ENCODE measurements at places on chromosomes 2 and 18.

DNA sequence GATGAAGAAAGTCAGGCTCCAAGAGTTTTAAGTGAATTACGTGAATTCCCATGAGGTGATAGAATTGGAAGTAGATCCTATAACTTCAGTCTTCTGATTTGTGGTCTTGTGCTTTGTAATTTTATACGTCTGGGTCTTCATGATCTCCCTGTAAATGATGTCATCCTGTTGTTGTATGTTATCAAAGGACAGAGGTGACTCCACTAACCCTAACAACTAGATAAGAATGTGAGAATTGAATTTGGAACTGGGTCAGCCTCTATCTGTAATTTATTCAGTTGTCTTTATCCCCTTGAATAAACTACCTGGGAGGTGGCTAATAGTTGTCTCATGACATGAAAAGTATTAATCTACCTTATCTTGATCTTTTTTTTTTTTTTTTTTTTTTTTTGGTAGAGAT is 86.4 kb upstream of the B3GNT2 start:
- DNase-seq: no peak

- no peak for DNase-seq
Observed at GRCh38 chr2:195018462-195018861, 638.6 kb upstream of the SLC39A10 start.

DNA sequence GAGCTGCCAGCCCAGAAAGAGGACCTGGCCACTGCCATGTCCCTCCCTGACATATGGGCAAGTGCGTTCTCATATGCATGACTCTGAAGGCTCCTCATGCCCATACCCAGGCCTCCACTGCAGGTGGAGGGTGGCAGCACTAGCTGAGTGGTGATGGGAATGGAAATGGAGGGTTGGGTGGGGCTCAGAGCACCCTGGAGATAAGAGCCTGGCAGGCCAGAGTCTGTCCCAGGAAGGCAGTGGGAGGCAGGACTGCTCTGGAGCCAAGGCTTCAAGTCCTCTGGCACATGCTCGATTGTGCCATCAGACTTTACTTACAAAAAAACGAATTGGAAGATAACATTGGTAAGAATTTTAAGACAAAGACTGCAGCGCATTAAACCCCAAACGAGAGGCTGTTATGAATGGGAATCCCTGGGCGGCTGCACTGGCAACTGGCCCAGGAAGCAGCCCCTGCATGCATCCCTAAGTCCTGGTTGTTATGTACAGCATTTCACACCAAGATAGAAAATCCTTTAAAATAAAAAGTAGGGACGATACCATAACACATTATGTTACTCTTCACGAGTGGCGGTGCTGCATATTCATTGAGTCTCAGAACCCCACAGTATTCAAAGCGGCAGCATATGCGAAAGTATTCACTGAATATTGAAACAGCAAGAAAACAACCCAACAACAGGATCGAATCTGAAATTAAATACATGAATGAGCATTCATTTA is 81.7 kb upstream of the FAM98A start:
- no peak for DNase-seq

DNA sequence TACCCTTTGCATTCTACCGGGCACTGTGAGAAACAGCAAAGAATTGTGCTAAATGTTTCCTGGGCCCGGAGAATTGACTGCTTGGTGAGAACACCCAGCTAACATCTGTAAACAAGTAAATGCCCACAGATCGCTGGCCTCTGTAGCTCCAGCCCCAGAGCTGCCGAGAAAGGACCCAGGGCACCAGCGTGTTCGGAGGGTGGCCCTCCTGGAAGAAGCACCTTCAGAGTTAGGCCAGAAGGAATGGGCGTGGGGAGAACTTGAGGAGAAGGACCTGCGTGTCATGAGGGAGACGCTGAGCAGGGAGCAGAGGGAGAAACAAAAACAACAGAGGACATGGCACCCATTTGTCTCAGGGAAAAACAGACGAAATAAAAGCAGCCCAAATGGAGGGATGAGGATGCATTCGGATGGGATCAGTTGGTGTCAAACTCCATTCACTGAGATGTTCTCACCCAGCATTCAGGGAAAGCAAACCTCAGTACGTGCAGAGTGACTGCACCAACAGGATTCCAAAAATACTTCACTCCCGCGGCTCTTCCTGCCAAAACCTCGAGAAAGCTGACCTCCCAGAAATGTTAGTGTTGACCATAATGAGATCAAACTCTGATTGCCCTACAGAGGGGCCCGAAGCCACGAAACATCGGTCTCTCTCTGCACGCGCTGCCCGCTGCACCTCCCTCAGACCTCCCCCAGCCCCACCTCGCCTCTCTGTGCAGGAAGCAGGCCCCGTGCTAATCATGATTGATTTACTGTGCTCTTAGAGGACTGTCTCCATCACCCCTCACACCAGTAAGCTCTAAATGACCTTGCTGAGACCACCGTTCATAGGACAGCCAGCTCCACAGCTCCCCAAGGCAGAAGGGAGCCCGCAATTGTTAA is 376.3 kb upstream of the SALL3 start:
- DNase-seq: no peak

DNA sequence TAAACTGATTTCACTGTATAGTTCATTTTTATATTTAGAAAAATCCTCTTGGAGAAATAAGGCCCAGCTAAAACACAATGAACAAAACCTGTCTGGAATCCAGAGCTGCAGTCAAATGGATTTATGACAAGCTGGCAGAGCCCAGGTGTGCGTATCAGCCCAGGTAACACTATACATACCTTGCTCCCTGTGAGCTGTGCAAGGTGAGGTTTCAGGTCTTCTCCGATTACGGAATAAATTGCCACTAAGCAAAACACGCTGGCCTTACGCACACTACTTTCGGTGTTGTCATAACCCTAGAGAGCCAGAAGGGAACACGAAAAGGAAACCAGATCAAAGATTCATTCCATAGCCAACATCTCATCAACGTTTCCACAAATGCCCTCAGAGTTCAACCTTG is 61.9 kb upstream of the TFCP2L1 start:
- no peak for DNase-seq

- no peak for DNase-seq
Observed at GRCh38 chr2:207698301-207698700, 13.1 kb upstream of the CCNYL1 start.

- DNase-seq: no peak
Observed at GRCh38 chr2:128715360-128715759, 396.7 kb upstream of the HS6ST1 start.

DNA sequence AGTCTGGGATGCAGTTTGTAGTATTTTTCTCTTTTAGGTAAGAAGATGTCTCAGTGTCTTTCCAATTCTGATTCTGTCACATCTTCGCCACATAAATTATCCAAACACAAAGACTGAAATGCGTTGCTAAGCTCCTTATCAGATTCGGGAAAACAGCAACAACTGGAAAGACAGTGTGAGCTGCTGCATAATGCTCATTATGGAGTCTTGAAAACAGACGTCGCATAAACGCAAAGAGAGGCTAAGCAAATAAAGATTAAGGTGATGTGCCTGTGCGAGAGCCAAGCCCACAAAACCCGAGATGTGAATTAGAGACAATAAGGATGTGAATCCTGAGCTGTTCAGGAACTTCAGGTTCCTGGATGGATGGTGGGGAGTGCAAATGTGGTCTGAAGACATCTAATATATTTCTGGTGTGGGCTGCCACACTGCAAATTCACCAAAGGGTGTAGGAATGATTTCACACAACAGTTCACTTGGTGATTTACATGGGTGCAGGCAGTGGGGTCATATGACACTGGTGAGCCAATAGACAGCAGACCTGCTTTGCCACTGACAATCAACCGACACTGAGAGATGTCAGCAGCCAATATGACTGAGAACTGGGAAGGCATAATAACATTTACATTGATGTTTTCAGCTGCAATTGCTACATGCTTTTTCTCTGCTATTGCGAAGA is 195.8 kb downstream of the MTX2 start:
- no peak for DNase-seq

- no peak for DNase-seq
Observed at GRCh38 chr2:216006164-216006663, 7.1 kb downstream of the MREG start.

DNA sequence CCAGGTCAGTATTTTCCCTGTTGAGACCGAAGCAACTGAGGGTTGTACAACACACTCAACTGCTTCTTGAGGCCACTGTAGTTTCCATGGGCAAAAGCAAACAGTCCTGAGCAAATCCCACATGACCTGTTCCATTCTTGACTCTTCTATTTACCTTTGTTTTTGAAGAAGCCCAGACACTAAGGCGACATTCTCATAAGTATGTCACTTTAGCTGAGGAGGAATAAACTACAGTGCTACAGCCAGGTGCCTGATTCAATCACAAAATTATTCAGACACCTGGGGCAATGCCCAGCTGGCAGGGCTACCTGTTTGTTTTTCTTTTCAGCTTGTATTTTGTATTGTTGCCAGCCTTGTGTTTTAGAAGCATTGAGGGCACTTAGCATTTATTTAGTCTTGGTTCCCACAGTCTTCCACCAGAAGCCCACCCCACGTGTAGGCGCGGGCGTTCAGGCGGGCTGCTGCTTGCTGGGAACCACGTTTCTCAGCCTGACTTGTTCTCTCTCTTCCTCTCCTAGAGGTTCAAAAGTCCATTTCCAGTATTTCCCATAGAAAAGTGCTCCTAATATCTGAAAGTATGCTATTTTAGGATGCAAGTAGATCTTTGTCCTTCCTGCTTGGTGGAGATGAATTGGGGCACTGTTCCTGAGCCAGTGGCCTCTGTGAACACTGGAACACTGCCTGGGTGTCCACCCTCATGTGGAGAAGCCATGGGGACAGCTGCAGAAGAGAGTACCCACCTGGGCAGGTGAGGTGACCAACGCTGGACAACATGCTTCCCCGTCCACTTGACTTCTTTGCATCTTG is 99.0 kb upstream of the COPS8 start:
- DNase-seq: no peak

DNA sequence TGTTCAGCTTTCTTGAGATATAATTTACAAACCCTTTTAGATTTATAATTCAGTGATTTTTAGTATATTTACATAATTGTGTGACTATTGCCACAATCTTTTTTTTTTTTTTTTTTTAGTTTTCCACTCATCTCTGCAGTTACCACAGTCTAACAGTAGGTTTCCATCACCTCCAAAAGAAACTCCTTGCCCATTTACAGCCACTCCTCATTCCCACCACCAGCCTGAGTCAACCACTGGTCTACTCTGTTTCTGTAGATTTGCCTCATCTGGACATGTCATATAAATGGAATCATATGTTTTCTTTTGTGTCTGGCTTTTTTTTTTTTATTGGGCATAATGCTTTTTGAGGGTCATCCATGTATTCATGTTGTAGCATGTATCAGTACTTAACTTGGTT is 16.1 kb downstream of the MTX2 start:
- no peak for DNase-seq

DNA sequence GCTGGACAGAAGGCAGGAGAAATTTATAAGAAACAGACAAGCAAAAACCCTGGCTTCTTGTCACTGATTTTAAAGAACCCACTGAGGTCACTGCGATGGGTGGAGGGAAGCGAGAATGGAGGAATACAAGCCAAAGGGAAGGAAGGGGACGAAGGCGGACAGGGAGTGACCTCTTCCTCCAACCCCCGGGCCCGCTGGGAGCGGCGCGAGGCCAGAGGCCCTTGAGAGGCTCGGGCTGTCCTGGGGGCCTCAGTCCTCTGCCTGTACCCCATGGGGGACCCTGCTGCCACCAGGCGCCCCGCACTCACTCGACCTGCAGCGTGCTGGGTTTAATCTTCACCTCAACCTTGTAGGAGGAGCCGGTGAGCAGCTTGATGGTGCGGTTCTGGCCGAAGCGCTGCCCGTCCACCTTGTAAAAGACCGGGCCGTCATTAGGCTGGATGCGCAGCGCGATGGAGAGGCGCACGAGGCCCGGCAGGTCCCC is 793 bp downstream of the CNRIP1 start:
- DNase-seq: peak; percentile 10

- DNase-seq: no peak
Observed at GRCh38 chr2:188720811-188721605, 253.2 kb upstream of the COL3A1 start.

DNA sequence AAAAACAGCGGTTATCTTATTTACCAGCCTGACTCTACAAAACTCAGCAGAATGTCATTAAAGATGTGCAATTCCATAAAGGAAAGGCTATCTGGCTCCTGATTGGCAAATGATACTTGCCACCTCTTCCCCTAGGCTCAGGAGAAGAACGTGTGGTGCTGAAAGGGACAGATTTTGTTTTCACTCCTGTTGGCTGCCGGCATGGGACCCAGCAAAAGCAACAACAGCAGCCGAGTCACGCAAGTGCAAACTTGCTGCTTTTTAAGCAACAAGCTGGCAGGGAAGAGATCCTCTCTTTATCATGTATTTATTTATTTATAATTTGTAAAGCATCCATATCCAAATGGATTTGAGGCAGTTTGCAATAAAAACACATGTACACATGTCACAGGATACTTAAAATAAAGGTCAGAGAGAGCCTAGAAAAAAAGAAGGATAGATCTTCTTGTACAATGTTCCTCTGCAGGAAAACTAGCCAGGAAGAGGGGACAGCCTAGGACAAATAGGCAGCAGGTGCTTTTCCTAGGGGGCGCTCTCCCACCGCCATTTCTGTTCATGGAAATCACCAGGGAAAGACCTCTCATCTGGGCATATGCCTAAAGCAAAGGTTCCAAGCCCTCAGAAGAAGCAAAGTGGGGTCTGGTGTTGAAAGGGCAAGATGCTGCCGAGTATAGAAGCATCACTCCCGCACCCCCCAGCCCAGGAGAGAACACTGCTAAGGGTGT is 799.3 kb downstream of the BCL11A start:
- DNase-seq: no peak

DNA sequence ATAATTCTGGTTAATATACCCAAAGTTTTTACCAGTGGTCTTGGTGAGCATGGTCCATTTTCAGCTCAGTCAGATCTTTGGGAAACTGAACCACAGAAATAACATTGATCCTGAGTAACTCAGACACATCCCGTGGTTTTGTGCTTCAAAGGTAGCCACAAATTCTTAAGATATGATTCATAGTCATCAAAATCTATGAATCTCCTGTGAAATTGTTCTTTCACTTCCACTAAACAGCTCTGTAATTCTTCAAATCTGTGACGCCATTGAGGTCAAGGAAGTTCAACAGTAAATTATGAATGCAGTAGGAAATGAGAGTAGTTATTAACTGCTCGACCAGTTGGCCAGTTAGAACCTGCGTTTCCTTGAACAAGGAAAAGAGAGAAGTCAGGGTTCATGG is 147.3 kb downstream of the IRS1 start:
- DNase-seq: peak; percentile 99

DNA sequence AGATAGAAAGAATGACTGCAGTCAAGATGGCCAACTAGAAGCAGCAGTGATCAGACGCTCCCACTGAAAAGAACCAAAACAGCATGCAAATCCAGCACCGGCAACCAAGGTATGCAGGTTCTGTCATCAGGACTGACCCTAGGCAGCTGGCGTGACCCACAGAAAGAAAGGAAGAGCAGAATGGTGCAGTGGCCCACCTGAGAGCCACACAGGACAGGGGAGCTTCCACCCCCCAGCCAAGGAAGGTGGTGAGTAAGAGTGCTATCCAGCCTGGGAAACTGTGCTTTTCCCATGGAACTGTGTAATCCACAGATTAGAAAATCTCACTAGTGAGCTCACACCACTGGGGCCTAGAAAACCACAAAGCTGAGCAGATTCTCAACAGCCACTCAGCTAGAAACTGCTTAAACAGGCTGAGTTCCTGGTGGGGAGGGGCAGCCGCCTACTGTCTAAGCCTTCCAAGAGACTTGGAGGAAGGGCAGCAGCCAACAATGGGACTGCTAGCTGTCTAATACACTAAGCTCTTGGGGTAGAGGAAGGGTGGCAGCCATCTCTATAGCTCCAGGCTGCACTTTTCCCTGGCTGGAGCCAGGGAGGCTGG is 127.9 kb downstream of the EVA1A start:
- DNase-seq: peak; percentile 51

- no peak for DNase-seq
Observed at GRCh38 chr18:3319399-3319798, 57.5 kb downstream of the MYL12B start.

- no peak for DNase-seq
Observed at GRCh38 chr2:157625296-157625695, 3.4 kb downstream of the ACVR1C start.

All from astrocyte of the spinal cord (primary cell).